ENCODE measurements at places on chromosomes 3 and 15.

DNA sequence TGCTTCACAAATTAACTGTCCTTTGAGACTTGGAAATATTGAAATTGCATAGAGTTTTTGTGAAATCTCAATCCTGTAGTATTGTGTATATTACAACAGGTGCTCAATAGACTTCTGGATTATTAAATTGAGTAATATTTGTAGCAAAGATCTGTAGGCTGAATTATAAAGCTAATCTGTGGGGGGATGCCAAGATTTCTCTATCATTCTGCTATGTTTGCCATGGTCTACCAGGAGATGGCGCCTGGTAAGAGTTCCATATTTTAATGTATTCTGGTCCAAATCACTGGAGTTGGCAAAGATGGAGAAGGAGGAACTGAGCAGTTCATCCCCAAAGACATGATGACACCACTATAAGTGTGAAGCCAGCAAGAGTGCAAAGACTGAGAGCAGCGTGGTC lies 340.9 kb upstream of the TPRG1 start:
- no peak for DNase-seq

GRCh38 chr3:52539010-52539653 lies 2.7 kb downstream of the UQCC5 start:
- no peak for DNase-seq

GRCh38 chr3:15291589-15292541 lies 40.5 kb downstream of the SH3BP5 start:
- DNase-seq: no peak

DNA sequence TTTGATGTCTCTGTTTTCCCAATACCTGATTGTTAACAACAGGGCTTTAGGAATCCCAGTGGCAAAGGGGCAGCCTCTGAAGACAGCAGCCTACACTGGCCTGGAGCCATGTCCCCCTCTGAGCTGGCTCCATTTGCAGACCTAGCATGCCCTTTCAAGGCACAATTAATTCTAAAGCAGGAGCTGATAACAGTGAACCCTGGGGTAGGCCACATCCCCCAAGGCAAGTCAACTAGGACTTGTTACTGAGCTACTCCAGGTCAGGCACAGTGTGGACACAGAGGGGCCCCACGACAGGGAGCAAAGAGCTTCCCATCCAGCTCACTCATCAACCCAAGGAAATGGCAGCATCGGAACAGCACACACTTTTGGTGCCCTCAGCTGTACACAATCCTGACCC lies 51.9 kb downstream of the SPSB4 start:
- no peak for DNase-seq

- DNase-seq: no peak
Observed at GRCh38 chr3:97871801-97872524, 50.2 kb downstream of the CRYBG3 start.

DNA sequence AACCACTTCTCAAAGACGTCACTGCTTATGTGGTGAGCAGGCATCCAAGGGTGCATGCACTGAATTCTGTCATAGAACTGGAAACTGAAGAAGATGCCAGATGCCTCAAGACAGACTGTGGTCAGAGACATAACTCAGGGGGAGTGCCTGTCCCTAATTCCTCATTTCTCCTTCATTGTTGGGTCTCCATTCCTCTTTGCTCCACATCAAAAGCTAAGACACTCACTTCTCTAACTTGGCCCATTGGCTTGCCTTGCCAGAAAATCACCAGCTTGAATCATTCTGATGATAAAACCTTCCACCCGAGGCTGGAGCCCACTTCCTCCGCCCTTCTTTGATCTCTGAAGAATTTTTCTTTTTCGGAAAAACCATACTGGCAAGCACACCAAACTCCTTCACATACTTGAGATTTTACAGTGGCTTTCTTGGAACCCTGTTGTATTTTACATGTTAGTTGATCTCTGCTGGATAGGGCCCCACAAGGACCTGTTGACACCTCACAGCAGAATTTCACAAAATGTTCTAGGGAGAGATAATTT lies 69.9 kb downstream of the COL8A1 start:
- no peak for DNase-seq
